ENCODE measurements at places on chromosomes 12 and 14.

GRCh38 chr14:38217553-38217952 is 9.8 kb downstream of the SSTR1 start:
- no peaks in the 10 kb centered on the region for H3K27me3 ChIP-seq
- no peak overlapping the region for H3K4me3 ChIP-seq
- H3K36me3 ChIP-seq = no peaks in the 10 kb centered on the region
- no peak overlapping the region for H3K27ac ChIP-seq

- H3K27ac ChIP-seq = no peak overlapping the region
- no peak for DNase-seq
- no peaks in the 10 kb centered on the region for H3K27me3 ChIP-seq
- H3K36me3 ChIP-seq = no peaks in the 10 kb centered on the region
- H3K4me3 ChIP-seq = no peak overlapping the region
Measured at GRCh38 chr12:71183018-71183417, 25.2 kb upstream of the TSPAN8 start.

DNA sequence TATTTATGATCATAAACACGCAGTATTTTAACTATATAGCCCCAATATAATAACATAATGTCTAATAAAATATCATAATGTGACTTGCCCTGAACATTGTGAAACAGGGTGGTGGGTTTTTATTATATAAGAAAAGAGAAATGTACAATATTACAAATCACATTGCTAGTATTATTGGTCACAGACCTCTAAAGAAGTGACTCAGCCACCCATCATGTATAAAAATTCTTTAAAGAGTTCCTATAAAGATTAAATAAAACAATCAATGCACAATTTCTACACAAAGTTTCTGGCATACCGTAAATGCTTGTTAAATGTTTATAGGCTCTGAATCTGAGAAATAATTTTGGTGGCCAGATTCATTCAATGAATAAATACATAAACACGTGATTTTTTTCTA is 28.9 kb downstream of the ABCC9 start:
- H3K36me3 ChIP-seq = no peaks in the 10 kb centered on the region
- no peak for DNase-seq
- no peak overlapping the region for H3K27ac ChIP-seq
- no peaks in the 10 kb centered on the region for H3K4me1 ChIP-seq
- H3K27me3 ChIP-seq = no peaks in the 10 kb centered on the region

GRCh38 chr12:122865268-122866231 is 30.3 kb downstream of the HIP1R start:
- no peaks in the 10 kb centered on the region for H3K27me3 ChIP-seq
- DNase-seq = no peak
- peaks cover 93% of the 10 kb centered on the region for H3K4me1 ChIP-seq
- H3K36me3 ChIP-seq = no peaks in the 10 kb centered on the region
- peak overlapping the region; percentile 91 for H3K27ac ChIP-seq
- H3K4me3 ChIP-seq = no peak overlapping the region

DNA sequence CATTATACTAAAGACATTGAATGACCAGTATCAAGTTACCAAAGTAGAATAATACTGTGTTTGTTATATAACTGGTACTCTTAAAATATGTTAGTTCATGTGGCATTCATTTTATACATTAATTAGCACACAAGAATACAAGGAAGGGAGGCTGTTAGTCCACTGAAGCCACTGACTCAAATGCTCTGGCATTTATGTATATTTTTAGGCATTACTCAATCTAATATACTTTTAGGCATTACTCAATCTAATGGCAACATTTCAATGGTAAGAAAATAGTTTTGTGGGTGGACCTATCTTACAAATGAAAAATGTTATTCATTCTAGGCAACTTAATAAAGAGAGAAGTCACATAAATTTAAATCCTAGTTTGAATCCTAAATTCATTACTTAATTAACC is 874.4 kb upstream of the USP15 start:
- H3K4me3 ChIP-seq = no peak overlapping the region
- H3K36me3 ChIP-seq = no peaks in the 10 kb centered on the region

- H3K27ac ChIP-seq = no peak overlapping the region
- H3K27me3 ChIP-seq = no peaks in the 10 kb centered on the region
- H3K4me3 ChIP-seq = peak overlapping the region; percentile 26
- peak; percentile 84 for DNase-seq
- H3K4me1 ChIP-seq = no peaks in the 10 kb centered on the region
Measured at GRCh38 chr12:52873832-52874572, 25.2 kb upstream of the KRT78 start.

DNA sequence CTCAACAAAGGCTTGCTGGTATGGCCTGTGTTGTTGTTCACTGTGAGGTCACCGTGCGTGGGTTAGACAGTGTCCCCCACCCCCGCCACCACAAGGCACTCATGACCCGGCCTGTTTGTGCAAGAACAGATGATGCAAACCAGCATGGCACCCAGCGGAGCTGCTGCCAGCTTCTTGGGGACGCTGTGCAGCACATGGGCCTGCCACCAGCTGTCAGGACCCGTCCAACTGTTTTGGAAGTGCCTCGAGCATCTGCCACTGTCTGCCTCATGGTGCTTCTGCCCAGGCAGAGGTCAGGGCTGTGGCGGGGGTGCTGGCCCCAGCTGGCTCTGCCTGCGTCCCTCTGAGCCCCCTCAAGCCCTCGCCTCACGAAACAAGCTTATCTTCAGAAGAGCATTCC is 1.5 kb downstream of the ASB2 start:
- H3K36me3 ChIP-seq = no peaks in the 10 kb centered on the region
- H3K4me3 ChIP-seq = no peak overlapping the region
- H3K4me1 ChIP-seq = peaks cover 4% of the 10 kb centered on the region
- no peak overlapping the region for H3K27ac ChIP-seq
- H3K27me3 ChIP-seq = no peaks in the 10 kb centered on the region

- H3K36me3 ChIP-seq = no peaks in the 10 kb centered on the region
- DNase-seq = no peak
- H3K4me3 ChIP-seq = no peak overlapping the region
- peaks cover 13% of the 10 kb centered on the region for H3K4me1 ChIP-seq
Measured at GRCh38 chr12:32451816-32452215, 52.5 kb downstream of the FGD4 start.

DNA sequence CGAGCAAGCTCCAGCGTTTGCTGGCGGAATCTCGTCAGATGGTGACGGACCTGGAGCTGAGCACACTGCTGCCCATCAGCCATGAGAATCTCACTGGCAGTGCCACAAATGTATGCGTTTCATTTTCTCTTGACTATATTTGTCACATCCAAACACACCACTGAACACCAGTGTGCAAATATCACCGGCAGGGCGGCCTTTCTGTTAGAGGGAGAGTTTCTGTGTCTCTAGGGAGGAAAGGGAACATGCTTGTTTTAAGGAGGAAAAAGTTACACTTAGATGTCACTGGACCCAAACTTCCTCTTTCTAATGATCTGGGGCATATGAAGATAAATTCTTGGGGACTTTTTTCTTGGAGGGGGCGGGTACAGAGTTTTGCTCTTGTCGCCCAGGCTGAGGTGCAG is 21.9 kb upstream of the HIP1R start:
- H3K4me1 ChIP-seq = no peaks in the 10 kb centered on the region
- no peak overlapping the region for H3K27ac ChIP-seq
- H3K36me3 ChIP-seq = no peaks in the 10 kb centered on the region
- H3K4me3 ChIP-seq = no peak overlapping the region
- no peaks in the 10 kb centered on the region for H3K27me3 ChIP-seq

GRCh38 chr12:105420046-105420445 is 89.6 kb downstream of the C12orf75 start:
- no peak overlapping the region for H3K27ac ChIP-seq
- H3K27me3 ChIP-seq = no peaks in the 10 kb centered on the region

- H3K36me3 ChIP-seq = no peaks in the 10 kb centered on the region
- peaks cover 11% of the 10 kb centered on the region for H3K4me1 ChIP-seq
- no peaks in the 10 kb centered on the region for H3K27me3 ChIP-seq
- H3K4me3 ChIP-seq = no peak overlapping the region
Measured at GRCh38 chr12:119589097-119589496, 4.5 kb upstream of the TMEM233 start.

DNA sequence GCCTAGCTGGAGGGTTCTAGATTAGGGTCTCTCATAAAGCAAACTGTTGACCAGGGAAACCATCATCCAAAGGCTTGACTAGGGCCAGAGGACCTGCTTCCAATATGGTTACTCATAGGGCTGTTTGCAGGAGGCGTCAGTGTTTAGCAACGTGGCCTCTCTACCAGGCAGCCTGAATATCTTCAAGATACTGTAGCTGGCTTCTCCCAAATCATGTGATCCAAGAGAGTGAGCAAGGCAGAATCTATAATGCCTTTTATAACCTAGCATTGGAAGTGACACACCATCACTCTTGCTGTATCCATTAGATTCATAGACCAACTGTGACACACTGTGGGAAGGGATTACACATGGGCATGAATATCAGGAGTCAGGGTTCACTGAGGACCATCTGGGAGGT is 17.3 kb downstream of the TPH2 start:
- H3K36me3 ChIP-seq = no peaks in the 10 kb centered on the region
- no peak for DNase-seq
- peaks cover 38% of the 10 kb centered on the region for H3K4me1 ChIP-seq
- no peak overlapping the region for H3K4me3 ChIP-seq

- H3K4me1 ChIP-seq = peaks cover under 1% of the 10 kb centered on the region
- no peak overlapping the region for H3K27ac ChIP-seq
- H3K4me3 ChIP-seq = no peak overlapping the region
- DNase-seq = no peak
- peaks cover 17% of the 10 kb centered on the region for H3K36me3 ChIP-seq
- no peaks in the 10 kb centered on the region for H3K27me3 ChIP-seq
Measured at GRCh38 chr14:104773505-104774452, 20.8 kb downstream of the SIVA1 start.

- no peaks in the 10 kb centered on the region for H3K36me3 ChIP-seq
- H3K4me1 ChIP-seq = no peaks in the 10 kb centered on the region
- no peaks in the 10 kb centered on the region for H3K27me3 ChIP-seq
- no peak for DNase-seq
- H3K27ac ChIP-seq = no peak overlapping the region
Measured at GRCh38 chr14:100292301-100292775, 13.9 kb downstream of the SLC25A29 start.

DNA sequence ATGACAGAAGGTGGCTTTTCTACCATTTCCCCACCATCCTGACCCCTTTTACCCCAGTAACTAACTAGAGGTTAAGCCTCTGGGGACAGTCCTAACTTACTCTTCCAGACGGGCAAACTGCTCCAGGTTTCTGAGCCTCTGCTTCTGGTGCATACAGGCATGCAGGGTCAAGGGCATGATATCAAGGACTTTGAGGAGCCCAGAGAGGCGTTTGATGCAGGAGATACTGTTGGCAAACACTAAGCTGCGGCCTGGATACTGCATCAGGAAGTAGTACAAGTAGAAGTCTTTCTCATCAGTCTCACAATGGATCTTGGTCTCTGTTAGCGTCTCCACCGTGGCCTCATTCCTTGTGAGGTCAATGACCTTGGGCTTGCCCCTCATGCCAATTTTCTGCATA is 21.0 kb downstream of the DDX24 start:
- H3K27me3 ChIP-seq = no peaks in the 10 kb centered on the region
- H3K27ac ChIP-seq = peak overlapping the region; percentile 68
- H3K4me1 ChIP-seq = peaks cover 38% of the 10 kb centered on the region
- H3K4me3 ChIP-seq = no peak overlapping the region
- DNase-seq = no peak

DNA sequence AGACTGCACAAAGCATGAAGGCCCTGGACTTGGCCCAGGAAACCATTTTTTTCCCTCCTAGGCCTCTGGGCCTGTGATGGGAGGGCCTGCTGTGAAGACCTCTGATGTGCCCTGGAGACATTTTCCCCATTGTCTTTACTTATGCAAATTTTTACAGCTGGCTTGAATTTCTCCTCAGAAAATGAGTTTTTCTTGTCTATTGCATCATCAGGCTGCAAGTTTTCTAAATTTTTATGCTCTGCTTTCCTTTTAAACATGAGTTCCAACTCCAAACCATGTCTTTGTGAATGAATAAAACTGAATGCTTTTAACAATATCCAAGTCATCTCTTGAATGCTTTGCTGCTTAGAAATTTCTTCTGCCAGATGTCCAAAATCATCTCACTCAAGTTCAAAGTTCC is 43.7 kb upstream of the TRHDE start:
- no peak overlapping the region for H3K27ac ChIP-seq
- H3K36me3 ChIP-seq = no peaks in the 10 kb centered on the region
- H3K4me3 ChIP-seq = no peak overlapping the region
- DNase-seq = no peak

DNA sequence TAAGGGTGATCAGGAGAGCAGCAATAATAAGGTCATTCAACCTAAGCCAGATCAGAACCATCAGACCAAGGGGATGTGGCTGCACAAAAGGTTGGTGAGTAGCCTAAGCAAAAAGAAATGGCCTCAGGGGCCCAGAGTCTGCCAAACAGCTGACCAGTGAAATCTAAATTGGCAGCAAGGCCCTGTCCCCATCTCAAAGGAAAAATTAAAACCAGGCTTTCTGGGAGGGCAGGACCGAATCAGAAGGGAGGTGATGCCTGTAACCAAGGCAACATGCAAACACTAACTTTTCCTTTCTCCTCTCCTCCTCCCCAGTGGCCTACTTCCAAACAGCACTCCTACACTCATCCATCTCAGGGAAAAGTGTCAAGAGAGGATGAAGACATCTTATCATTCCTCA is 256.4 kb downstream of the NUAK1 start:
- no peak for DNase-seq
- H3K4me3 ChIP-seq = no peak overlapping the region
- H3K27me3 ChIP-seq = no peaks in the 10 kb centered on the region
- H3K4me1 ChIP-seq = no peaks in the 10 kb centered on the region
- H3K27ac ChIP-seq = no peak overlapping the region

DNA sequence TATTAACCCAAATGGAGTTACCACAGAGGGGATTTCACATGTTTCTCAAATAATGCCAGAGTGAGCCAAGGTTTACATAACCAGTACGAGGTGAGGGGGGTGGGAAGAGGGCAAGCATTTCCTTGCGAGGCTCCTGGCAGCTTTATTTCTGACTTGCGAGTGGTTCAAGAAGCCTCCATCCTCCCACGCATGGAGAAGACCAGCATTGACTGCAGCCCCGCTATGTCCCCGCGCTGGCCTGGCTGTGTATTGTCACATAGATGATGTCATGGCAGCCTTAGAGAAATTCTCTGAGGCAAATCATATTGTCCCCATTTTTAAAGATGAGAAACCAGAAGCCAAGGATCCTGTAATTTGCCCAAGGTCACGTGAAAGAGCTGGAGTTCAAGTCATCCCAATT is 188.2 kb downstream of the CACNA1C start:
- H3K27ac ChIP-seq = no peak overlapping the region
- no peaks in the 10 kb centered on the region for H3K4me1 ChIP-seq
- no peaks in the 10 kb centered on the region for H3K36me3 ChIP-seq
- H3K27me3 ChIP-seq = no peaks in the 10 kb centered on the region
- no peak for DNase-seq
- H3K4me3 ChIP-seq = no peak overlapping the region

DNA sequence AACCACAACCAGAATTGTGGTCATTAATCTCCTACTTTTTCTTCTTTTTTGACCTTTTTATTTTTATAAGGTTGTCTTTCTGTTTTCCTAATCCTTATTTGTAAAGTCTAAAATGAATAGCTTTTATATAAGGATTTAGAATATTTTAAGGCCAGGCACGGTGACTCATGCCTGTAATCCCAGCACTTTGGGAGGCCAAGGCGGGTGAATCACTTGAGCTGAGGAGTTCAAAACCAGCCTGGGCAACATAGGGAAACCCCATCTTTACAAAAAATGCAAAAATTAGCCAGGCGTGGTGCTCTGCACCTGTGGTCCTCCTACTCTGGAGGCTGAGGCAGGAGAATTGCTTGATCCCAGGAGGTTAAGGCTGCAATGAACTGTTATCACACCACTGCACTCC is 55.1 kb downstream of the IFT81 start:
- H3K4me1 ChIP-seq = no peaks in the 10 kb centered on the region
- no peaks in the 10 kb centered on the region for H3K27me3 ChIP-seq
- no peak for DNase-seq
- H3K27ac ChIP-seq = no peak overlapping the region

All from liver (tissue), 10 donors.